ENCODE measurements at places on chromosomes 4 and X.

DNA sequence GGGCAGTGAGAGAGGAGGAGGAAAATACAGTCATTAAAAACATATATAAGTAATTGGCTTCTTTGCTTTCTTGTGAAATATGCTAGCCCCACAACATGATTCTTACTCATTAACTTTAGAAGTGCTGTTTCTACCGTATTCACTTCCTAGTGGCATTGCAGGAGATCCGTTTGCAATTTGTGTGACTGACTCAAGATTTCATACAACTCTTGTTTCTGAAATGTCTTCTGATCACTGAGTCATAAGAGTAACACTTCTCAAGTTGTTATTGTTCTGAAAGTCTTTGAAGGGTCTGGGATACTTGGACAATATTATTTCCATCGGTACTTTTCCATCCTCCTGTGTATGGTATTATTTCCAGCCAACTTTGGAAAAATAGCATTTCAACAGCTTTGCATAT is 310.8 kb downstream of the PACRGL start:
- H3K4me1 ChIP-seq, result no peaks in the 10 kb centered on the region
- no peak for ATAC-seq
- H3K27me3 ChIP-seq, result no peaks in the 10 kb centered on the region
- no peak overlapping the region for H3K27ac ChIP-seq
- no peak overlapping the region for H3K4me3 ChIP-seq
- H3K36me3 ChIP-seq, result no peaks in the 10 kb centered on the region

- H3K27me3 ChIP-seq, result no peaks in the 10 kb centered on the region
- no peak overlapping the region for H3K4me3 ChIP-seq
- no peaks in the 10 kb centered on the region for H3K36me3 ChIP-seq
- H3K4me1 ChIP-seq, result peaks cover 13% of the 10 kb centered on the region
- no peak for ATAC-seq
- no peak overlapping the region for H3K27ac ChIP-seq
These were observed 36.7 kb upstream of the FBXW7 start for GRCh38 chr4:152572417-152573086.

- no peak for ATAC-seq
- H3K36me3 ChIP-seq, result no peaks in the 10 kb centered on the region
- H3K27me3 ChIP-seq, result no peaks in the 10 kb centered on the region
- peaks cover 8% of the 10 kb centered on the region for H3K4me1 ChIP-seq
- no peak overlapping the region for H3K4me3 ChIP-seq
These were observed 36.3 kb downstream of the GPR143 start for GRCh38 chrX:9729171-9729885.

DNA sequence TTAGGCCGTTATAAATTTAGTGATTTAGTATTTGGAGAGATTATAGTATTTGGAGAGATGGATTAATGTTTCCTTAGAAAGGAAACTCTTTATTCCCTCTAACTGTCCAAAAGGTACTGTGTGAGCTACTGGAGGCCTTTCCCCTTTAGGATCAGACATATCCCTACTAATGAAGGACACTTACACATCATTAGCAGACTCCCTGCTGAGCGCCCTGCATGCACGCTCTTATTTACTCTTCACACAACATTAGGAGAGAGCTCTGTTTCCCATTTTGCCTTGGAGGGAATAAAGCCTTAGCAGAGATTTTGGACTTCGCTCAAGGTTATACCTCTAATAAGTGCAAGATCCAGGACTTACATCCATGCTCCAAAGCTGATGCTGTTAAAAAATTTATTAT is 17.8 kb upstream of the STOX2 start:
- H3K4me3 ChIP-seq, result no peak overlapping the region
- ATAC-seq, result no peak
- no peaks in the 10 kb centered on the region for H3K36me3 ChIP-seq
- peaks cover 25% of the 10 kb centered on the region for H3K27me3 ChIP-seq

DNA sequence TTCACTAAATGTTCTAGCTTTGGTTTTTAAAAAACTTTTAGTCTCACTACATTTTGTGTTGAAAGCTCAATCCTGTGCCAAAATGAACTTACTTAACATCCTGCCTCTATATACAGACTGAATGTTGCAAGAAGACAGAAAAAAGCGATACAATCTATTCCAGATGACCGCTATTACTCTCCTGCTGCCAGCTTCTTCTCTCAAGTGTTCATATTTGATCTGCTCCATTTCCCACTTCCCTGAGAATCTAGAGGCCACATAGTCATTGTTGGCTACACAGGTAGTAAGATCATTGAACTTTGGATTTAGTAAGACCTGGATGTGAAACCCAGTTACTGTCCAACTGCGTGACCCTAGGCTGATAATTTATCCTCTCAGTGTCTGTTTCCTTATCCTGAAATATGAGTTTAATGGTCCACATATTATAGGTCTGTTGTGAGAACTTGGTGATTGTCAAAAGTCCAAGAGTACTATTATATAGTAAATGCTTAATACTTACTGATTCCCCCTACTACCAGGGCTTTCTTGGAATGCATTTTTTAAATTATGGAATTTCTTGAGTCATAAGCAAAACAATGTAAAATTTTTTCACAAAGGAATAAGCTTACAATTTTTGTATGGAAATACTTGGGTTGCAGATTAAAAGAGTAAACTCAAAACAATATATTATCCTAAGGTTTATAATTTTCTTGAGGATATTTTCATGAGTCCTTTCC is 976.8 kb upstream of the ADGRL3 start:
- ATAC-seq, result no peak
- H3K36me3 ChIP-seq, result no peaks in the 10 kb centered on the region
- no peaks in the 10 kb centered on the region for H3K4me1 ChIP-seq
- H3K4me3 ChIP-seq, result no peak overlapping the region

GRCh38 chrX:44989995-44990770 is 117.2 kb downstream of the KDM6A start:
- peaks cover 52% of the 10 kb centered on the region for H3K36me3 ChIP-seq
- H3K4me1 ChIP-seq, result peaks cover 28% of the 10 kb centered on the region
- no peak for ATAC-seq
- no peak overlapping the region for H3K27ac ChIP-seq
- no peaks in the 10 kb centered on the region for H3K27me3 ChIP-seq

GRCh38 chrX:15493118-15493962 is at the start of gene PIR:
Gene PIR, minus strand, starts transcription at chrX:15493333. Its CDS starts 2,076 bp downstream, at chrX:15491257.
- H3K4me3 ChIP-seq, result peak within 1 kb of the TSS; percentile 84
- peaks cover 18% of the 10 kb centered on the region for H3K4me1 ChIP-seq
- H3K27ac ChIP-seq, result peak within 1 kb of the TSS; percentile 82
- ATAC-seq, result peak; percentile 93
- H3K36me3 ChIP-seq, result peaks cover 11% of the 10 kb centered on the region

GRCh38 chr4:180564448-180564847 is 1678.8 kb upstream of the TENM3 start:
- H3K36me3 ChIP-seq, result no peaks in the 10 kb centered on the region
- no peak overlapping the region for H3K4me3 ChIP-seq
- no peak overlapping the region for H3K27ac ChIP-seq
- no peaks in the 10 kb centered on the region for H3K4me1 ChIP-seq

DNA sequence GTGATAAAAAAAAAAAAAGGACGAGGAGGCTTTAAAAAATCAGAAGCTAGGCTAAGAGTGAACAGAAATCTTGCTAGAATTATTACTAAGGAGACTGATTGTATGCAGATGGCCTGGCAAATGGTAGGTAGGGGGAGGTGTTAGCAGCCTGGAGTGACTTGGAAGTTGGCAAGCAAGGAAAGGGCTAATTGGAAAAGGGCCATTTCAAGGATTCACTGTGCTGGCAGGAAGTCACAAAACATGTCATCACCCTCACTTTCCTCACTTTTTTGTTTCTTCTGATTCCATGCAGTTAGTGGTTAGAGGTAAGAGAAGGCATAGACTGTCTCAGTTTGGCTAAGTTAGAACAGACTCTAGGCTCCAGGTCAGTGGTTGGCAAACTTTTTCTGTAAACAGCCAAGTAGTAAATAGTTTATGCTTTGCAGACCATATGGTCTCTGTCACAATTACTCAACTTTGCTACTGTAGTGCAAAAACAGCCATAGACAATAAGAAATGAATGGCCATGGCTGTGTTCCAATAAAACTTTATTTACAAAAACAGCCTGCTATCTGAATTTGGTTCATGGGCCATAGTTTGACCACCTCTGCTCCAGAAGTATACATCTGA is 646.5 kb upstream of the ACTRT1 start:
- no peak overlapping the region for H3K4me3 ChIP-seq

DNA sequence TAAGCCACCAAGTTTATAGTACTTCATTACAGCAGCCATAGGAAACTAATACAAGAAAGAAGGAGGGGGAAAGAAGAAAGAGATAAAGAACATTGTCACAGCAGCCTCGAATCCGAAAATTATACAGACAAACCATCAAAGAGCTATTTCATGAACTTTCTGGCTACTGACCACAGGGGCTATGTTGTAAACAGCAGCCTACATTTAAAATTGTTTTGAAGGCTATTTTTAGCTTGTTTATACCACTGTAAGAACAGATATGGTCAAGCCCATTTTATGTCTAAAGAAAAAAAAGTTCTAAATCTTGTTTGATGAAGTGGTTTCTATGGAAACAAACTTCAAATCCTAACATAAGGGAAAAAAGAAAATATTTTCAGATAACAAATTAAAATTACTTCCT is 282.1 kb downstream of the GABRG1 start:
- no peaks in the 10 kb centered on the region for H3K27me3 ChIP-seq
- no peaks in the 10 kb centered on the region for H3K4me1 ChIP-seq
- H3K36me3 ChIP-seq, result no peaks in the 10 kb centered on the region
- H3K27ac ChIP-seq, result no peak overlapping the region
- H3K4me3 ChIP-seq, result no peak overlapping the region

GRCh38 chrX:11739776-11740175 is 18.3 kb upstream of the MSL3 start:
- no peaks in the 10 kb centered on the region for H3K36me3 ChIP-seq
- no peak for ATAC-seq
- H3K4me3 ChIP-seq, result no peak overlapping the region
- no peak overlapping the region for H3K27ac ChIP-seq

- no peak overlapping the region for H3K27ac ChIP-seq
- H3K36me3 ChIP-seq, result no peaks in the 10 kb centered on the region
- H3K4me3 ChIP-seq, result no peak overlapping the region
- H3K4me1 ChIP-seq, result no peaks in the 10 kb centered on the region
These were observed 127.9 kb downstream of the DHX15 start for GRCh38 chr4:24456431-24456830.

- no peaks in the 10 kb centered on the region for H3K4me1 ChIP-seq
- no peak for ATAC-seq
- no peaks in the 10 kb centered on the region for H3K36me3 ChIP-seq
- peaks cover 5% of the 10 kb centered on the region for H3K27me3 ChIP-seq
- no peak overlapping the region for H3K27ac ChIP-seq
These were observed 251.1 kb downstream of the USP46 start for GRCh38 chr4:52408032-52408431.

GRCh38 chr4:142687547-142688275 is 158.4 kb downstream of the INPP4B start:
- no peak overlapping the region for H3K27ac ChIP-seq
- peak; percentile 41 for ATAC-seq
- H3K4me3 ChIP-seq, result no peak overlapping the region
- no peaks in the 10 kb centered on the region for H3K36me3 ChIP-seq

- H3K27me3 ChIP-seq, result no peaks in the 10 kb centered on the region
- ATAC-seq, result no peak
- no peaks in the 10 kb centered on the region for H3K36me3 ChIP-seq
- H3K4me3 ChIP-seq, result no peak overlapping the region
These were observed 12.7 kb downstream of the GUCY1A1 start for GRCh38 chr4:155679343-155679742.

DNA sequence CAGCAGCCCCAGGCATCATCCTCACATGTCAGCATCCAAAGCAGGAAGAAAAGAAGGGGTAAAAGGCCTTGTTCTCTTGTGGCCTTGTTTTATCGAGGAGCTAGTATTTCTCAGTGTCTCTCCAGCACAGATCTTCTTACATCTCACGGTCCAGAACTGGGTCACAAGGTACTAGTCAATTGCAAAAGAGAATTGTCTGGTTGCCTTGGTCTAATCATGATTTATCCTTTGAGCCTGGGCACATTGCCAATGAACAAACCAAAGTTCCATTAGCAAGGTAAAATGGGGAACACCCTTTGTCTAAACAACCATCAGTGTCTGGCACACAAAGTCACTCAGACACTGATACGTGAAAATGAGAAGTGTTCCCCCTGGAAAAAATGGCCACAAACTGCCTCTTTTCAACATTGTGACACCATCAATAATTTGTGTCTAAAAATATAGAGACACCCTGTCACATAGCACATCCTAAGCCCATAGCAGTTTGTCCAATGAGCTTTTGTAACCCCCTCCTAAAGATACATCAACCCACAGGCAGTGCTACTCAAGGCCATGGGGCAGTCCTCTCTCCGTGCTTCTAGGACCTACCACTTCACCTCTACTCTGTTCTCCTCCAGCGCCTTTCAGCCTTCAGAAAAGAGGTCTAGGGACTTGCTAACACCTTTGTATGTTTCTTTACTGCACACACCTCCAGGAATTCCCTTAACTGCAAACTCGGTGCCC is 534.4 kb downstream of the MID1IP1 start:
- H3K27ac ChIP-seq, result peak overlapping the region; percentile 57
- H3K4me3 ChIP-seq, result no peak overlapping the region
- H3K27me3 ChIP-seq, result peaks cover under 1% of the 10 kb centered on the region
- no peaks in the 10 kb centered on the region for H3K36me3 ChIP-seq
- no peak for ATAC-seq

DNA sequence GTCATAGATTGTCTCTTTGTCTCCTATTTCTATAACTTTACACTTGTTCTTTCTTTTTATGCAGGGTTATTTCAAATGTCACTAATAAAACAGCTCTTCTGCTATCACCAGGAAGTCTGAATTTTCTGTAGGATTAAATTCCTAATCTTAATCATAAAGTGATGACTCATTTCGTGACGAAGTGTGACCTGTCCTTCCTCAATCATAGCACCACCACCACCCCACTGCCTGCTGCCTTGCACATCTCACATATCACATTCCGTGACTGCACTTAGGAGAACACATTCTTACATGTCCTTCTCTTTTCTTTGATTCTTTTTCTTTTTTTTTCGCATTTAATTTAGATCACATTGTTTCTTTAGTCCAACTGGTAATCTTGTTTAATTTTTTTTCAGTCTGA is 57.7 kb upstream of the UGT2B7 start:
- H3K4me1 ChIP-seq, result no peaks in the 10 kb centered on the region
- H3K27me3 ChIP-seq, result no peaks in the 10 kb centered on the region
- no peak overlapping the region for H3K4me3 ChIP-seq
- no peak overlapping the region for H3K27ac ChIP-seq
- no peaks in the 10 kb centered on the region for H3K36me3 ChIP-seq

DNA sequence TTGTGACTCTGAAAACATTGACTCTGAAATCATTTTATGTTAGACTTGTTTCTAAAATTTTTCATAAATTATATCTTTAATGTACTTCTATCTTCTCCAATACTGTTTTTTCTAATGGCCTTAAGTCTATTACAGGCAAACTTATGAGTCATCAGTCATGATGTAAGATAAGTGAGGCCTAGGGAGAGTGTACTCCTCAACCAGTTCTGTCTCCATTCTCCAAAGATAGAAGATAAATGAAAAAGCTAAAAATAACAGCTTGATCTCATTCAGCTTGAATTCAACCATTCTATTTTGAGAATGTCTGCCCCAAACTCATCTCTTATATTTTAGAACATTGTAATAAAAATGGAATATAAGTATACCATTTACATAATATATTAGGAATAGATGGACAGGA is 34.5 kb downstream of the STBD1 start:
- H3K4me3 ChIP-seq, result no peak overlapping the region
- no peaks in the 10 kb centered on the region for H3K4me1 ChIP-seq
- H3K27ac ChIP-seq, result no peak overlapping the region
- peaks cover 23% of the 10 kb centered on the region for H3K27me3 ChIP-seq
- H3K36me3 ChIP-seq, result no peaks in the 10 kb centered on the region

Data from stimulated activated memory B cell treated with anti-CD40 and anti-IgM and Interleukin-4, amounts not matched to agents 10 μg/mL and 1 μg/mL and 100 μg/mL, for 72 hours (primary cell).